ENCODE measurements at places on chromosomes 6 and 20.
A peak's percentile ranks its signal among the peaks of the same experiment; 100 is the strongest.

DNA sequence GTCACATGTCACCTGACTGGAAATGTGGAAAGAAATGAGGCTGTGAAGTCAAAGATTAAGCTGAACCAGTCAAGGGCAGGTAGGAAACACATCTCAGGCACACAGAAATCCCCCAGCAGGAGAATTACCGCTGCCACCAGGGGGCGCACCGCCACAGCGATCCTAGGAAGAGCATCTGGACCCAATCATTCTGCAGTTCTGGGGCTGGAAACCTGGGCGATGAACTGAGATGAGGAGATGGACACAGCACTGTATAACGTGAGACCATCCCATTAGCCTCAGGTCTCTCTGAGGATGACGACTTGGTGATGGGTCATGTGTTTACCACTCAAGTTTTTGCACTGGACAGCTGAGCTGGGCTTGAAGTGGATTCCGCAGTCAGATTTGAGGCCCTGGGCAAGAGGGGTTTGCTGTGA, 6.5 kb upstream of the SLC24A3 start:
- peak; percentile 28 for DNase-seq

DNA sequence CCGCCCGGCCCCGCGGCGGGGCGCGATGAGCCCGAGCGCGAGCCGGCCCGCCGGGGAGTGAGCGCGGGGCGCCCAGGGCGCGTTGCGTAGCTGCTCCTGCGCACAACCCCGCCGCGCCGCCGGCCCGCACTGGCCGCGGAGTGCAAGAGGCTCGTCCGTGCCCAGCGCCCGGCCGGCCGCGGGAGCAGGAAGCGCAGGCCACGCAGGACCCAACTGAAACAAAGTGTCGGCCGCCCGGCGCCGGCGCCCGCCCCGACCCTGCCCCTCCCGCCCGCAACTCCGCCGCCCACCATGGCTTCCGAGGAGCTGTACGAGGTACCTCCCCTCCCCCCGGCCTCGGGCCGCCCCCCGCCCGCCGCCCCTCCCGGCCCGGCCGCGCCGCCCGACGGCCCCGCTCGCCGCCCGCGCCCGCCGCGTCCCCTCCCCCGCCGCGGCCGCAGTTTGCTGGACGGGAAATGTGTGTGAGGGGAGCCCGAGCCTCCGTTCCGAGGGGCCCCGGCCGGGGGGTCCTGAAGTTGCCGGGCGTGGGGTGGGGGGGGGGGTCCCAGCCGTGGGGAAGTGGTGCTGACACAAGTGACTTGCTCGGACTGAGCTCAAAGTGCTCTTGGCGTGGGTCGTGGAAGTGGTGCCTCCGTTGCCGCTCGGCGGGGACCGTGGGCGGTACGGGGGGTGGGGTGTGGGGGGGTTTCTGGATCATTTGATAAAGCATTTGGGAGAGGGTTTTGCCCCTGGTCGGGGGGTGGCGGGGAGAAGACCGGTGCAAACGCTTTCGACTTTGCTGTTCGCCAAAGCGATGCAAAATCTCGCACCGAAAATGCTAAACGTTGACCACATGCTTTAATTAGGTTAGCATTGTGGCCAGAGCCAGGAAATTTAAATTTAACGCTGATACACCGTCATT, 539 bp downstream of the CDYL start:
- no peak for DNase-seq

- peak; percentile 26 for DNase-seq
Measured at GRCh38 chr6:159646116-159646515, 46.9 kb downstream of the SOD2 start.

- peak; percentile 62 for DNase-seq
Measured at GRCh38 chr6:113281014-113281413, 576.1 kb upstream of the MARCKS start.

- DNase-seq: no peak
Measured at GRCh38 chr6:158468666-158469065, 91.2 kb upstream of the TMEM181 start.

- DNase-seq: no peak
Measured at GRCh38 chr20:43917380-43917779, 2.7 kb downstream of the TOX2 start.

GRCh38 chr6:48584846-48585245, 473.8 kb upstream of the PTCHD4 start:
- DNase-seq: no peak

DNA sequence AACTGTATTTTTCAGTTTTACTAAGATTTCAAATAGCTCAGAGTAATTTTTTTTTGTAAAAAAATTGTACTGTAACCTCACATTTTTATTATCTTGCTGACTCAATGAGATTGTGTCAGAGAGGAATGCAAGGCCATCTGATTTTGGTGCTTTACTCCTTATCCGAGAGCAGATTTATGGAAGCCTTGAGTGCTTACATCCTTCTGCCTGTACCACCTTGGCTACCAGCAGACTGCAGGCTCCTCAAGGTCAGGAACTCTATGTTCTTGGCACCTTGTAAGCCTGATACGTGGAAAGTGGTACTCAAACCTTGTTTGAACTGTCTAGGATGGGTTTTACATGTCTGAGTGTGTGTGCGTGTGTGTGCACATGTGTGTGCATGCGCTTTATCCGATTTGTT, 80.1 kb upstream of the MLIP start:
- no peak for DNase-seq

DNA sequence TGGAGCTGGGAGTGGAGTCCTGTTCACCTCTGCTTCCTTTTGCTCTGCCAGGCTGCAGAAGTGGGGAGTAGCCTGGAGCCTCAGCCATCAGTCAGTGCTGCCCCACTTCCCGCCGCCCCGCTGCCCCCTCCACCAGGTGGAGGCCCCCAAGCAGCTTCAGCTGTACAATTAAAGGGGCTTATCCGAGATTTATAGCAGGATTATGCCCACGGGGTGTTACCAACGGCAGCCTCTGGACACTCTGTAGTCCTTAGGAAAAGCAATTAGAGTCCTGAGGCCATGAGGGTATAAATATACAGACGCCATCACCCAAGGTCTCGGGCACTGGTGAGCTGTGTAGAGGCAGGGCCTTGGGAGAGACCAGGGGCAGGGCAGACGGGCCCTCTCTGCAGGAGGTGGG, 55.4 kb downstream of the GRM4 start:
- no peak for DNase-seq

DNA sequence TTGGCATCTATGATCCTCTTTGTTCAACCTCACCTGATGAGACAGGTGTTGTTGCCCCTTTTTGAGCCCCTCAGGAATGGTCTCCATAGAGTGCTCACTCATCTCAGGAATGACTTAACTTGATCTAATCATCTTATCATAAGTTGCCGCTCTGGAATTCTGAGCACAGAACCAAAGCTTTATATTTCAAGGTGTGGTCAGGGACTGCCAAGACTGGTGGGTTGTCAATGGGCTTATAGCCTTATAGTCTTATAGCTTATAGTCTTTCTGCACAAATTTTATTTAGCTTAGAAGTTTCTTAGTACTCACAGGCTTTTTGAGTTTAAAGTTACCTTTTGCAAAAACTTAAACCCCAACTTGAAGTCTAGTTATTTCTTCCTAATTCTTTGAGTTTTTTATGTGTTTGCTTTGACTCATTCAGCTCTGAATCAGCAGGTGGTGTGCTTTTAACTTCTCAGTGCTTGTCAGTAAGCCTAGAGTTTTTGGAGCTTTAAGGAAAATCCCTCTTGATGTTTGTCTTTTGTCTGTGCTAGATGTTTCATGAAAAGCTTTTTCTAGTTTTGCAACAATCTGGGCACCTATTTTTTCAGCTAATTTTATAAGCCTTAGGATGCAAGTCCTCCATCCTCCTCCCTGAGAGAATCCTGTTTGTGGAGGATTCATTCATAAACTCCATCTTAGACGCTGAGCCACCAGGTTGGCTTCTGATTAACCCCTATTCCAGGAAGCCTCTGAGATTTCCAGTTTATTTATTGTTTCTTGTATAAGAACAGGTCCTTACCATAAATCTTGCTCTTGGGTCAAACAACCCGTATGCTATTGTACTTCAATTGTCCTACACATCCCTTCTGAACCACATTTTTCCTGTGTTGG, 72.3 kb upstream of the SSTR4 start:
- DNase-seq: no peak

GRCh38 chr6:47083586-47084047, 41.5 kb upstream of the ADGRF1 start:
- DNase-seq: peak; percentile 41

- peak; percentile 69 for DNase-seq
Measured at GRCh38 chr20:2879146-2879545, 5.9 kb downstream of the PTPRA start.

- DNase-seq: no peak
Measured at GRCh38 chr6:163572612-163573011, 158.1 kb downstream of the QKI start.

DNA sequence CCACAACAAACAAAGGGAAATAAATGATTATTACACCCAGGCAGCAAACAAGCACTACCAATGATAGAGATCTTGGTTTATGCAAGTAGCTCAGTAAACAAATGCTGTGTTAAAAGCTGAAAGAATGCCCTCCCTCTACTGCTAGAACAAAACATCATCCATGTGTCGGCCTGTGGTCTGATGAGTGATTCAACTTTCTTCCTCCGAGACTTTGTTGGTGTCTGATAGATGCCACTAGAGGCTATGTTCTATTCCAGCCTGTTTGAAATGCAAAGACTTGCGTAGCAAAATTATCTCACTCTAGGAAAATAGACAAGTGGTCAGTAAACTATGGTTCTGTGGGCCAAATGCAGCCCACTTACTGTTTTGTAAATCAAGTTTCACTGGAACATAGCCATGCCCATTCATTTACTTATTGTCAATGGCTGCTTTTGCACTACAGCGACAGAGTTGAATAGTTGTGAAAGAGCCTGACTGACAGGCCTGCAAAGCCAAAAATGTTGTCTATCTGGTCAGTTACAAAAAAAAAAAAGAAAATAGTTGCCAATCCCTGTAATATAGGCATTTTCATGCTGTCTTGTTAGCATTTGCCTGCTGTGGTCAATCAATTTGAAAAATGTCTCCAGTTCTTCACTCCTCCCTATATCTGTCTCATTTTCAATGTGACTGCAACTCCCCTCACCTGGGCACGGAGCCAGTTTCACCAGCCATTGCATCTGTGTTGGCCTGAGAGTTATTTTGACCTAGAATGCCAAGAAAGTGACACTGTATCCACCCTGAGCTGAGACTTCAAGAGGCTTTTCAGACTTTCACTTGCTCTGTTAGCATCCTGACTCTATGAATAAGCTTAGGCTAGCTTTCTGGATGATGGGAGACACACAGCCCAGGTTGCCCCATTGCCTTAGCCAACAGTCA, 544.6 kb upstream of the BTBD3 start:
- no peak for DNase-seq

GRCh38 chr6:45075246-45075645, 252.9 kb upstream of the RUNX2 start:
- peak; percentile 93 for DNase-seq

GRCh38 chr20:22403022-22403631, 181.2 kb downstream of the FOXA2 start:
- DNase-seq: no peak

GRCh38 chr20:62357187-62357667, 9.9 kb downstream of the LAMA5 start:
- no peak for DNase-seq

- DNase-seq: no peak
Measured at GRCh38 chr6:26552640-26553188, 14.5 kb downstream of the HMGN4 start.

GRCh38 chr6:105641504-105641903, 238.6 kb upstream of the PREP start:
- DNase-seq: no peak

DNA sequence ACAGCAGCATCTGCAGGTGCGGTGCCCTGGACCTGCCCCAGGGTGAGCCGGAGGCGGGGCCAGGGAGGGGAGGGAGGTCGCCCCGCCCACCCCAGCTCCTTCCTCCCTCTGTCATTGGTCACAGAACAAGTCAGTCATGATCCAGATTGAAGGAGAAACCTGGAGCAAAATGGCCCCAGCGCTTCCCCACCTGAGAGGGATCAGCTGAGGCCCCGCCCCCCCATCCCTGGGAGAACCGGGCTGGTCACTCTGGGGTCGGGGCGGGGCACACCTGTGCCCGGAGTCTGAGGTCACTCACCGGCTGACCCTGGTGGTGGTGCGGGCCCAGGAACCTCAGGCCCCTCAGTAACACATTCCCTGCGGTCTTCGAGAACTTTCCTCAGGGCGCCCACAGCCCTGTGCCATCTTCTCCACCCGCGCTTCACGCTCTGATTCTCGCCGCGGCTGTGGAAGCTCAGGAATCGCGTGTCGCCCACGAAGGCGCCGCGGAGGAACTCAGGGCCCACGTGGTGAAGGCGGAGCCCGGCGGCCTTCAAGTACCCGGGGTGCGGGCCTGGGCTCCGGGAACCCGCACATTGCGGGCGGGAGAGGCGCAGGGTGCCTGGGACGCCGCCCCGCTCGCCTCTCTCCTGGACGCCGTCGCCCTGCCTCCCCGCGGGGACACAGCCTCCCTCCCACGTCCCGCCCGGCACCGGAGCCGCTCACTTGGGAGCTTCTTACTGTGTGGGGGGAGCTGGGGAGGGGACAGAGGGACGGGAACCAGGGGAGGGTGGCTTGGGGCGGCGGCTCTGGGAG, 36.4 kb upstream of the HLA-C start:
- DNase-seq: no peak

Measured in fibroblast of skin of left quadriceps (primary cell).